Type B pancreatic cell (in vitro differentiated cells): ENCODE measurements at places on chromosomes 16 and 17. TPM values are rescaled to one million over a fixed set of nuclear protein-coding genes. Genes with fewer than 3 reads are reported as not detected.

GRCh38 chr16:47888142-47888541 lies 267.7 kb downstream of the ABCC12 start:
- H3K36me3 ChIP-seq: no peaks in the 10 kb centered on the region
- H3K27me3 ChIP-seq: peaks cover 33% of the 10 kb centered on the region
- H3K4me1 ChIP-seq: peaks cover 25% of the 10 kb centered on the region
- DNase-seq: no peak
- no peak overlapping the region for H3K4me3 ChIP-seq
- H3K27ac ChIP-seq: no peak overlapping the region

DNA sequence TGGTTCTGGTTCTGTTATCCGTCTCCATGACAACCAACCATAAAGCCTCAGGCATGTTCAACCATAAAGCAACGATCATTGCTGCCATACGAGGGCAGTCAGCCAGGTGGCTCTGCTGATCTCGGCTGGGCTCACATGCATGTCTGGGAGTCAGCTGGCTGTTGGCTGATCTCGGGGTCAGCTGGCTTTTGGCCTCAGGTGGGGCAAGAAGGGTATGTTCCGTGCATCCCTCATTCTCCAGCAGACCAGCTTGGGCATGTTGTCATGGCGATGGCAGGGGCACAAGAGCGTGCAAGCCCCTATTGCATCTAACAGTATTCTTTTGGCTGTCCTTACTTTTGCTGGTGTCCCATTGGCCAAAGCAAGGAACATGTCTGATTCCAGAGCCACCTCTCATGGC lies 86.2 kb downstream of the ABCC6 start:
- no peak overlapping the region for H3K27ac ChIP-seq
- no peak for DNase-seq
- no peaks in the 10 kb centered on the region for H3K4me1 ChIP-seq
- H3K27me3 ChIP-seq: no peaks in the 10 kb centered on the region

DNA sequence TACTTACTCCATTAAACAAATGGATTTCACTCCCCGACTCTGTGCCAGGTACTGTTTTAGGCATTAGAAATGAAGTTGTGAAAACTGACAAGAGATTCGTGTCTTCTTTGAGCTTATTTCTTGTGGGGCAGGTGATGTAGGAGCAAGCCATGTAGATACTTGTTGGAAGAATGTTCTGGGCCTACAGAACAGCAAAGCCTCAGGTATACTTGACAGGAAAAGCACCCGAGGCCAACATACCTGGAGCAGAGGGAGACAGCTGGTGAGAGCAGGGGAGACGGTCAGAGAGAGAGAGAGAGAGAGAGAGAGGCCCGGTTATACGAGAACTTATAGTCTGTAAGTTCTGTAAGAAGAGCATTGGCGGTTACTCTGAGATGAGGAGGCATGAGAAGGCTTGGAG lies 110.8 kb downstream of the FTO start:
- peaks cover 41% of the 10 kb centered on the region for H3K36me3 ChIP-seq
- no peak overlapping the region for H3K4me3 ChIP-seq
- H3K27ac ChIP-seq: no peak overlapping the region
- H3K27me3 ChIP-seq: no peaks in the 10 kb centered on the region
- no peak for DNase-seq
- peaks cover 5% of the 10 kb centered on the region for H3K4me1 ChIP-seq

GRCh38 chr17:41710472-41711090 lies 1.6 kb upstream of the GAST start:
- H3K36me3 ChIP-seq: no peaks in the 10 kb centered on the region
- peaks cover 3% of the 10 kb centered on the region for H3K27me3 ChIP-seq
- peaks cover 8% of the 10 kb centered on the region for H3K4me1 ChIP-seq
- H3K27ac ChIP-seq: peak overlapping the region; percentile 56

- no peak for DNase-seq
- no peak overlapping the region for H3K27ac ChIP-seq
- H3K4me1 ChIP-seq: peaks cover 27% of the 10 kb centered on the region
- H3K4me3 ChIP-seq: no peak overlapping the region
These were observed 318.4 kb downstream of the HAPSTR1 start for GRCh38 chr16:9409560-9410493.

DNA sequence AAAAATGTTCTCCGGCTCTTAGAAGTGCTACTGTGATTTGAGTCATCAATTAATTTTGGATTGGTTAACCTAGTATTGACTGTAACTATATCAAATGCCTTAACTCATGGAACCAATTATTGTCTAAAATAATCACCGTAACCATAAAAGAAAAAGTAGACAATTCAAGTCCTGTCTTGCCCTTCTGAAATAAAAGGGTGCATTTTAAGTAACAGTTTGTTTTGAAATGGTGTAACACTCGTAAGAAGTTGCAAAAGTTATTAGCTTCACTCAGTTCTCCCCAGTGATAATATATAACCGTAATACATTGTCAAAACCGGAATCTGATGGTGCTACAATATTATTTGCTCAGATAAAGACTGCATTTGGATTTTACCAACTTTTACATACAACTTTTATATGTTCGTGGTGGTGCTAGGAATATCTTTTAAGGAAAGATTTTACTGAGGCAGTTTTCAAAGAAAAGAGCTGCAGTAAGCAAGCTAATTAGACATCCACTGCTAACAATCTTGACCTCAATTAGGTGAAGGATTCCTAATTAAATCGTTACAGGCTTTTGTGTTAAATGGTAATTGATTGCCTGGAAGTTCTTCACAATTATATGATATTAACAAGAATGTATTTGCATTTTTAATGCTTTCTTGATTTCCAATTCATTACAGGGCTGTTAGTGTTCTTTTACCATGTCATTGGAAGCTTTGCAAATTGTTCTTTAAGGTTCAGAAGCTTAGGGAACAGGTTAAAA lies 413.1 kb upstream of the MON1B start:
- H3K27ac ChIP-seq: no peak overlapping the region
- H3K4me1 ChIP-seq: no peaks in the 10 kb centered on the region
- DNase-seq: no peak
- H3K4me3 ChIP-seq: no peak overlapping the region

GRCh38 chr17:9973669-9974447 lies 68.8 kb upstream of the RCVRN start:
- no peak for DNase-seq
- peaks cover 21% of the 10 kb centered on the region for H3K4me1 ChIP-seq
- H3K4me3 ChIP-seq: no peak overlapping the region

DNA sequence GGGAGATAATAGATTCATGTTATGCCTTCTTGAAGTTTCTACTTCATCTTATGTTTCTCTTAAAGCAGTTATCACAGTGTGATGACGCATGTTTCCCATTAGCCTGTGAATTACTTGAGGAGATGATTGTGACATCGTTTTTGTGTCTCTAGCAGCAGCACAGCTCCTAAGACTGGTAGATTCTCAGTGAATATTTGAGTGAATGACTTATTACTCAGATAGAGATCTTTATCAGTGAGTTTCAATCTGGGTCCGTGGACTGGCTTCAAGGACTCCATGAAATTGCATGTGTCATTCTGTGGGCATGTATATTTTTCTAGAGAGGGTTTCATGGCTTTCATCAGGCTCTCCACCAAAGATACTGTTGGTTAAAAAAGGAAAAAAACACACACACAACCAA lies 29.9 kb downstream of the YPEL2 start:
- H3K27ac ChIP-seq: no peak overlapping the region
- no peak overlapping the region for H3K4me3 ChIP-seq
- no peaks in the 10 kb centered on the region for H3K27me3 ChIP-seq
- peaks cover 23% of the 10 kb centered on the region for H3K36me3 ChIP-seq
- DNase-seq: no peak
- H3K4me1 ChIP-seq: peaks cover 51% of the 10 kb centered on the region

DNA sequence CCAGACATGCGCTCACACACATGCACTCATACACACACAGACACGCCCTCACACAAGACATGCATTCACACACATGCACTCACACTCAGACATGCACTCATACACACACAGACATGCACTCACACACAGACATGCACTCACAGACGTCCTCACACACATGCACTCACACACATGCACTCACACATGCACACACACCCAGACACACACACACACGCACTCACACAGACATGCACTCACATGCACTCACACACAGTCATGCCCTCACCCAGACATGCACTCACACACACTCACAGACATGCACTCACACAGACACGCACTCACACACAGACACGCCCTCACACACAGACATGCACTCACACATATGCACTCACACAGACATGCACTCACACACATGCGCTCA lies 2.1 kb upstream of the ZNF469 start:
- H3K4me1 ChIP-seq: peaks cover 8% of the 10 kb centered on the region
- no peaks in the 10 kb centered on the region for H3K36me3 ChIP-seq
- peaks cover 31% of the 10 kb centered on the region for H3K27me3 ChIP-seq
- H3K4me3 ChIP-seq: no peak overlapping the region

- H3K27me3 ChIP-seq: no peaks in the 10 kb centered on the region
- H3K4me1 ChIP-seq: no peaks in the 10 kb centered on the region
- no peak for DNase-seq
- no peak overlapping the region for H3K4me3 ChIP-seq
- no peaks in the 10 kb centered on the region for H3K36me3 ChIP-seq
These were observed 37.7 kb upstream of the SLC47A1 start for GRCh38 chr17:19495828-19496528.

Gene MYH2
- total RNA-seq: not detected in 2 replicates
